Lung (tissue), 17 donors: ENCODE measurements at places on chromosomes 6 and 20. TPM values are rescaled to one million over a fixed set of nuclear protein-coding genes. Genes with fewer than 3 reads are reported as not detected.

DNA sequence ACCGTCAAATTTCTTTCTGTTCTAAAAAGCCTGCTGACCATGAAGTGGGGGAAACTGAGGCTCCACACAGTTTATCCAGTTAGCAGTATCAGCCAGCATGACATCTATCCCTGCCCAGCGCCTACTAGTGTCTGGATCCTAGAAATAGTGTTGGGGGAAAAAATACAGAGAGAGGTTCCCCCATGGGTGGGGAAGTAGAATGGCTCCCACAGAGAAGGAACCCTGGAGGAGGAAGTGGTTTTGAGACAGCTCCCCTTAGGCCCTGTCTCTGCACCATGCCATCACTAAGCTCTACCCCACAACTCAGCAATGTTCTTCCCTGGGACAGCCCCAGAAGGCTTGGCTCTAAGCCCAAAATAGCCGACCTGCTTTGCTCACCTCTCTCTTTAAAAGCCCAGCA, 153.4 kb downstream of the MBOAT1 start:
- no peaks in the 10 kb centered on the region for H3K27me3 ChIP-seq
- H3K27ac ChIP-seq = no peak overlapping the region
- no peak overlapping the region for H3K4me3 ChIP-seq
- no peaks in the 10 kb centered on the region for H3K4me1 ChIP-seq
- DNase-seq = no peak
- no peaks in the 10 kb centered on the region for H3K36me3 ChIP-seq

- no peaks in the 10 kb centered on the region for H3K36me3 ChIP-seq
- H3K4me1 ChIP-seq = no peaks in the 10 kb centered on the region
- H3K27ac ChIP-seq = no peak overlapping the region
Measured at GRCh38 chr6:67630146-67630545, 1004.9 kb upstream of the ADGRB3 start.

ARMC12 gene
- 0.20 TPM for total RNA-seq

GRCh38 chr6:80271074-80271473, 164.6 kb downstream of the BCKDHB start:
- H3K36me3 ChIP-seq = no peaks in the 10 kb centered on the region
- no peaks in the 10 kb centered on the region for H3K27me3 ChIP-seq
- no peak for DNase-seq
- H3K4me1 ChIP-seq = no peaks in the 10 kb centered on the region
- no peak overlapping the region for H3K4me3 ChIP-seq

- no peak overlapping the region for H3K27ac ChIP-seq
- H3K27me3 ChIP-seq = no peaks in the 10 kb centered on the region
- peaks cover 36% of the 10 kb centered on the region for H3K36me3 ChIP-seq
- DNase-seq = no peak
Measured at GRCh38 chr6:17790489-17790888, 83.8 kb upstream of the NUP153 start.

DNA sequence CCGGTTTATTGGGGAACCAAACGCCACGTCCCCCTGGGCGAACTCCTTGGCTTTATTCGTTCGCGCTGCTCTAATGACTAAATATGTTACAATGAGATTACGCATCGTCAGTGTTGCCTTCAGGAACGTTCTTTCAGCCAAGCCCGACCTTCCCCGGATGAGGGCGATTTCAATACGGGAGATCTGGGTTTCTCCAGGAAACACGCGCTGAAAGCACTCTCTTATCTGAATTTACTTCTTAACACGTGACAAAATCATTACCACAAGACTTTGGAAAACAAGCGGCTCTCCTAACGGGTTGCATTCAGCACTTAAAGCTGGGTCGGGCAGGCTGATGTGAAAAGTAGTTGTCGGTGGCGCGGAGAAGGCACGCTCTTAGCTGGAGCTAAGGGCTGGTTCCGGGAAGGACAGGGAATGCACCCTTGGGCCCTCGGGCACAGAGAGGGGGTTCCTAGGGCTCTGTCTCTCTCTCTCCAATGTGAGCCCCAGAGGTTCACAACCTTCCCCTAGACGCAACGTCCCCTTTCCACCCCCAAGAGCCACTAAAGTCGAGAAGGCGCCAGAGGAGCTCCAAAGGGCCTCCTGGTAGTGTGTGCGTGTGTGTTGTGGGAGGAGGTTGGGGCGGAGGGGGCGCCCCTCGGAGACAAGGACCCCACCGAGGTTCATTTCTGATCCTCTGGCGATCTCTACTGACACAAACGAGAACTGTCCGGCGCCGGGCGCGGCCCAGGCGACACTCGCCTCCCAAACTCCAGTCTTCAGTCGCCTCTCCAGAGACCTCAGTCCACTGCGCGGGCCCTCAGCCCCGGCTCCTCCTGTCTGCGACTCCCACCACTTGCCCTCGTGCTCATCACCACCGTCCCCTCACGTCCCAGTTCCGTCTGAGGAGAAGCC, 7.1 kb upstream of the NKX2-2 start:
- no peak overlapping the region for H3K4me3 ChIP-seq
- no peaks in the 10 kb centered on the region for H3K36me3 ChIP-seq
- no peak for DNase-seq
- H3K27me3 ChIP-seq = peaks cover 88% of the 10 kb centered on the region

CCM2L gene
- 12.8 TPM for total RNA-seq

DNA sequence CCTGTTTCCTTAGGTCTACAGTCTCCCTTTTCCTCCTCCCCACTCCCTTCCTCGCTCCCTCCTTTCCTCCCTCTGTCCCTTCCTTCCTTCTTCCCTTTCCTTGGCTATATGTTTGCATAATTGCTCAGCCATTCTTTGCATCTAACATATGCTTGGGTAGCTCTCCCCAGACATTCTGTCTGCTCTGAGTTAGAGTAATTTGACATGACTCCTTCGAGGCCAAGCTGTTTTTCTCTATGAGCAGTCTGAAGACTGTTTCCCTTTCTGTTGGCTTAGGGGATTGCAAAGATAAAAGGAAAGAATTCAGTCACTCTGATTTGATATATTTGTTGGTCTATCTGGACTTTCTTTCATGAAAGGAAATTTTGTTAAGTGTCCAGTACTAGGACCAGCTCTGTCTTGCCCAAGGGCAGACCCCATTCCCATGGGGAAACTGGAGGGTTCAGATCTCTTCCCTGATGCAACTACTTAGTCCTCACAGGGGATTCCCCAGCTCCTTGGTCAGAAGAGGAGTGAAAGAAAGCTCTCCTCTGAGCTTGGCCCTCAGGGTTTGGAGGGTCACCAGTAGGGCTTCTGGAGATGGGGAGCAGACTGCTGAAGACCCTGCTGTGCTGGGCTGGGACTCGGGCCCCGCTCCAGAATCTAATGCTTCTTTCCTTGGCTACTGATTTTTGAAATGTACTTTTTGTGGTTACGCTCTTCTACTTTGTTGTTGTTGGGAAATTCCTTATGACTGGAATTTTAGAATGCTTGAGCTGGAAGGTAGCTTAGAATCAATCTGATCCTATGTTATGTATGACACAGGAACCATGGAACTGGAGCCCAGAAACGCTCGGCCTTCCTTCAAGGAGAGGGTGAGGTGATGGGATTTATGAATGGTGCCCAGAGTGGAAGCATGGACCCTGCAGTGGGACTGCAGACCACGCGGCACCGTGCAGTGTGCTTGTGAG, 63.7 kb upstream of the SLC22A23 start:
- no peak overlapping the region for H3K27ac ChIP-seq
- no peak overlapping the region for H3K4me3 ChIP-seq
- H3K36me3 ChIP-seq = no peaks in the 10 kb centered on the region
- no peak for DNase-seq
- H3K4me1 ChIP-seq = no peaks in the 10 kb centered on the region

- no peak for DNase-seq
- no peak overlapping the region for H3K4me3 ChIP-seq
- H3K27ac ChIP-seq = no peak overlapping the region
- peaks cover 12% of the 10 kb centered on the region for H3K36me3 ChIP-seq
- H3K4me1 ChIP-seq = no peaks in the 10 kb centered on the region
Measured at GRCh38 chr6:127980996-127981395, 80.1 kb upstream of the THEMIS start.

- no peak overlapping the region for H3K27ac ChIP-seq
- peaks cover 12% of the 10 kb centered on the region for H3K36me3 ChIP-seq
- no peaks in the 10 kb centered on the region for H3K4me1 ChIP-seq
- no peaks in the 10 kb centered on the region for H3K27me3 ChIP-seq
- no peak for DNase-seq
Measured at GRCh38 chr6:163469459-163469985, 55.0 kb downstream of the QKI start.

GRCh38 chr6:12403947-12404647, 113.9 kb downstream of the EDN1 start:
- no peak overlapping the region for H3K27ac ChIP-seq
- DNase-seq = no peak
- no peaks in the 10 kb centered on the region for H3K27me3 ChIP-seq
- H3K4me1 ChIP-seq = peaks cover 3% of the 10 kb centered on the region

NKX2-4 gene
- not detected for total RNA-seq

DNA sequence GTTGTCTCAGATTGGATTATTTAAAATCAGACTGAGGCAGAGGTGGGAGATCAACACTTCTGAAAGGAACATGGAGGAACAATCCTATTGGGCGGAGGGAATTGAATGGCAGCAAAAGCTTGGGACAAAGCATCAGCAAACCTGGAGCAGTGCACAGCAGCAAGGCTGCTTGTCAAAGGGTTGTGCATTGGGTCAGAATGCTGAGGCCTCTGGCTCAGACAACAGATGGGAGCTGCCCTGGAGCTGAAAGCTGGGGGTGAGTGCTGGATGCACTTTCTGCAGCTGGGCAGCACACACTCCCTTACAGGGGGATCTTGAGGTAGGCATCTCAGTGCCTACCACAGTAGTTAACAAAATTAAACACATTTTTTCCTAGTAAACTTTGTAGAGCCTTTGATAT, 634.4 kb upstream of the MMS22L start:
- no peak for DNase-seq
- no peaks in the 10 kb centered on the region for H3K27me3 ChIP-seq

KIAA1755 gene
- total RNA-seq = 1.9 TPM

FHL5 gene
- total RNA-seq = 10.5 TPM

RIMS1 gene
- 2.9 TPM for total RNA-seq

DNMT3B gene
- total RNA-seq = 3.1 TPM

MYO6 gene
- 59.2 TPM for total RNA-seq

GRM4 gene
- 0.34 TPM for total RNA-seq

DNA sequence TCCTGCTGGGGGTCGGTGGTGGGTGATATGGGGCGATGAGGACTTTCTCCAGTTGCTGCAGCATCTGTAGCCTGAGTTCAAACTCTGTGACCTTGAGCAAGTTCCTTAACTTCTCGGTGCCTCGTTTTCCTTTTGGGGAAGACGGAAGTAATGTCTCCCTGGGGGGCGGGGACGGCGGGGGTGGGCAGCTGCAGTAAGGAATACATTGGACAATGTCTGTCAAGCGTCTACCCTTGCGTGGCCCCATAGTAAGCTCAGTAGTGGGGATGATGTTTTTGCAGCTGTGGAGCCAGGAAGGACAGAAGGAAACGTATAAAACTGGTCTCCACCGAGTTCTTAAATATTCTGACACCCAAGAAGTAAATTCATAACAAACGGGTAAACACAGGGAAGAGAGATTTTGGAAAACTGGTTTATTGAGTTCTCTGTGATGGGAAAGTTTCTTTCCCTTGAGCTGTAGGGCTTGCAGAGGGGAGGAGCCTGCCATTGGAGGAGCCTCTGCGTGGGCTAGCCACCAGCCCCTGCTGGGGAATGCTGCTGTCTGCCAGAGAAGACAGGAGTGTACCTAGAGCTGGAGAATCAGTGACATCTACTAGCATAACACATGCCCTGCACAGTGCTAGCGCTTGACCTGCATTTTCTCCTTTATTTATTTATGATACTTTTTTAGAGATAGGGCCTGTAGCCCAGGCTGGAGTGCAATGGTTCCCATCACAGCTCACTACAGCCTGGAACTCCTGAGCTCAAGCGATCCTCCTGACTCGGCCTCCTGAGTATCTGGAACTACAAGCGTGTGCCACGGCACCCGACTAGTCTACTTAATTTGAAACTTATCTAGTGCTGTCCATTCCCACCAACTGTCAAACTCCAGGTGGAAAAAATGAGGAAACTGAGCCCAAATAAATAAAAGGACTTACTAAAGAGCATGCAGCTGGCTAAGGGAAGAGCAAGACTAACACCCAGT, 1.2 kb upstream of the ACSS1 start:
- no peaks in the 10 kb centered on the region for H3K36me3 ChIP-seq
- peak overlapping the region; percentile 63 for H3K4me3 ChIP-seq
- DNase-seq = peak; percentile 62
- H3K27ac ChIP-seq = peak overlapping the region; percentile 97
- peaks cover 12% of the 10 kb centered on the region for H3K4me1 ChIP-seq

GRCh38 chr6:10276660-10277287, 138.1 kb downstream of the TFAP2A start:
- no peak overlapping the region for H3K4me3 ChIP-seq
- DNase-seq = no peak
- H3K27me3 ChIP-seq = no peaks in the 10 kb centered on the region
- H3K4me1 ChIP-seq = no peaks in the 10 kb centered on the region
- no peaks in the 10 kb centered on the region for H3K36me3 ChIP-seq

RWDD1 gene
- total RNA-seq = 28.6 TPM

DNA sequence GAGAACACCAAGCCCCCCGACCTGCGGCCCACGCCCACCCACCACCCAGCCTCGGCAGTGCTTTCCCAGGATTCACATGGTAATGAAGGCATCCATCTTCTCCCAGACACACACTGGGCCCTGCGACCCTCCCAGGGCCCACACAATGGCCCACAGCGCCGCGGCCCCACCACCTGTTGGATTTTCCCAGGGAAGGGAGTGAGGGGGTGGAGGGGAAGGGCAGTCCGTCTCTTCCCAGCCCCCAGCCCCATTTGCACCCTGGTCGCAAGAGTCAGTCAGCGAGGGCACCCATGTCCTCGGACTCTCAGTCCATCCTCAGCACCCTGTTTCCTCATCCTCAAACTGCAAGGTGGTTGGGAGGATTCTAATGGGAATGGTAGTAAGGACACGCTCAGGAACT, 23.7 kb upstream of the ID1 start:
- H3K4me1 ChIP-seq = peaks cover 2% of the 10 kb centered on the region
- no peak overlapping the region for H3K27ac ChIP-seq
- H3K4me3 ChIP-seq = no peak overlapping the region
- H3K27me3 ChIP-seq = no peaks in the 10 kb centered on the region
- no peak for DNase-seq

CCDC28A gene
- 30.8 TPM for total RNA-seq

GRCh38 chr6:20169786-20170185, 42.5 kb downstream of the MBOAT1 start:
- no peak overlapping the region for H3K4me3 ChIP-seq
- peak overlapping the region; percentile 52 for H3K27ac ChIP-seq
- H3K4me1 ChIP-seq = peaks cover 4% of the 10 kb centered on the region

HIVEP2 gene
- total RNA-seq = 23.8 TPM

ZBTB24 gene
- total RNA-seq = 13.9 TPM

- H3K4me3 ChIP-seq = no peak overlapping the region
- no peaks in the 10 kb centered on the region for H3K36me3 ChIP-seq
- H3K27ac ChIP-seq = no peak overlapping the region
- no peak for DNase-seq
- no peaks in the 10 kb centered on the region for H3K27me3 ChIP-seq
- no peaks in the 10 kb centered on the region for H3K4me1 ChIP-seq
Measured at GRCh38 chr6:147564556-147564955, 56.1 kb downstream of the SAMD5 start.

GRCh38 chr20:35226884-35227681, 593 bp downstream of the MMP24 start:
- peaks cover 3% of the 10 kb centered on the region for H3K27me3 ChIP-seq
- no peaks in the 10 kb centered on the region for H3K36me3 ChIP-seq
- H3K27ac ChIP-seq = no peak overlapping the region
- H3K4me3 ChIP-seq = peak overlapping the region; percentile 38
